ENCODE measurements at places on chromosomes 11 and 22.
A peak's percentile ranks its signal among the peaks of the same experiment; 100 is the strongest.

GRCh38 chr11:120969993-120970392, 53.9 kb upstream of the TBCEL start:
- no peak for DNase-seq

DNA sequence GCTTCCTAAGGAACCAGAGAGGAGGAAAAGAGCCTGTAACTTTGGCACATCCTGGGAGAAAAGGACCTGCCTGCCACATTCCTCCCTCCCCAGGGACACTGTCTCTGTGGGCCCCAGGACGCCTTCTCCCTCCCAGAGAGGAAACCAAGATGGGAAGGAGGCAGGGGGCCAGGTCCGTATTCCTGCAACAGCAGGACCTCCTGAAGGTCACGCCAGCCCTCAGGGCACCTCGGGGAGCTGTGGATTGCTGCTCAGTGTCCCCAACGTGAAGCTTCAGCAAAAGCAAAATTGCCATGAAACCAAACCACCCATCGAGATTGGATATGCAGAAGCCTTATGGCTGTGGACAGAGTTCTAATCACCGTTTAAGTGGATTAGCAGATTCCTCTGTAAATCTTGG, 86.7 kb downstream of the ARHGAP8 start:
- peak; percentile 73 for DNase-seq

GRCh38 chr11:35794850-35795249, 132.3 kb downstream of the TRIM44 start:
- no peak for DNase-seq

GRCh38 chr11:110883256-110883655, 171.0 kb upstream of the ARHGAP20 start:
- DNase-seq = no peak

GRCh38 chr11:16613512-16614381, 124.7 kb upstream of the C11orf58 start:
- peak; percentile 81 for DNase-seq

DNA sequence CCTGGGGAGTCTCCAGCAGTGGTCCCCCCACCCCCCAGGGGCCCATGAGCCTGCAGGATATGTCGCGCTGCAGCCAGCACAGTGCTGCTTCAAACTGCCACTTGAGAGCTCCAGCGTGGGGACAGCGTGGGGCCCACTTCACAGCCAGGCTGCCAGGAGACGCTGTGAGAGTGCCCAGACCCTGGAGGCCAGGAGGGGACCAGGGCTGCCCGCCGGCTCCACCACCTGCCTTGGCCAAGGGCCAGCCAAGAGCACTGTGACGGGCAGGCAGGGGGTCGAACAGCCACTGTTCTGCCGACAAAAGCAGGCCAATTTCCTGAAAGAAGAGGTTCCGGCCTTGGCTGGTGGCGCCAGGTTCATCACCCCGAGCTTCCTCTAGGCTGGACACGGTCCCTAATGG, 60.2 kb downstream of the FLRT1 start:
- no peak for DNase-seq

DNA sequence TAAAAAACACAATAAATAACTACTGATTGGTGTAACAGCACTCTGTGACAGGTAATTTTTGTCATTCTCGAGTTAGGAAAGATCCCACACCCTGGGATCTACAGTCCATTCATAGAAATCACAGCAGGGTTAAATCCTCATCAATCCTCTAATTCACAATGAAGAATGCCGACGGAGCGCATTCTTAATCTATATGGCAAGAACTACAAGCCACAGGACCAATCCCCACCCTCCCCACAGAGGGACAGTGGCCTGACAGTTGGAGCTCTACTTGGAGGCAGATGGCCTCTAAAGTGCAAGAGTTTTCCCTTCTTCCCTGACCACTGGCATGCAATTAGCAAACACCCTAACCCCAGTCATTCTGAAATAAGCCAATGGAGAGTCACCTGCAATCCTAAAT, 34.2 kb downstream of the TCF20 start:
- DNase-seq = no peak

GRCh38 chr11:99160447-99160846, 139.7 kb downstream of the CNTN5 start:
- no peak for DNase-seq

DNA sequence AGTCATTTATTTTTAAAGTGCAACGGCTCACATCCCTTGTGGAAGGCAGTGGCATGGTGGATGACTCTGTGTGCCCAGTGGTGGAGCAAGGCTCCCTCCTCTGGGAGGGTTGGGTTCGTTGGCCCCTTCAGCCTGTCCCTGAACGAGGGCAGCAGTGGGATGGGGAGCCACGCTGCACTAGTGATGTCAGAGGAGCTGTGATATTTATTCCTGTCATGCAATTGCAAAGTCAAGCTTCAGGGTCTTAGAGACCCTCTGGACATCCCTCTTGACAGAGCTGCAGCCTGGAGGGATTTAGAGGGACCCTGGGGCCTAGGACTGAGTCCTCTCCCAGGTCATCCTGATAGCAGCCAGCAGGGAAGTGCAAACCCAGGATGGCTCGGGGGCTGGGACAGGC, 78.2 kb upstream of the NARS2 start:
- DNase-seq = no peak

Measured in SJCRH30 (cell line).